ENCODE measurements at places on chromosomes 2 and 18.

- DNase-seq: no peak
These were observed 1057.8 kb upstream of the CDH2 start for GRCh38 chr18:29234751-29235150.

DNA sequence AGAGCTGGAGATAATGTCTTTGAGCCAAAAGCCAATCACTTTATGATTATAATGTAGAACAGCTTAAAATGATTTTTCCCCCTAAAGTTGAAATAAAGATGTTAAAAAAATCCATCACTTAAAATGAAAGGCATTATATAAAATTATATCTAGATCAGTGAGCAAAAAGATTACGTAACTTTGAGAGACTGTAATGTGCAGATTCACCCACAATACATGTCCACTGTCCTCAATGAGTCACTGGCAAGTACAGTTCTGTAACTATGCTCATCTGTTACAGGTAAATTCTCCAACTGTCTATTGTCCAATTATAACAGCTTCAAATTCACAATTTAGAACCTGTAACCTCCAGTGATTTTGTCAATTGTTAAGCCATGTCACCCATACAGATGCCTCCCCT lies 19.0 kb downstream of the FAM161A start:
- DNase-seq: no peak

- DNase-seq: no peak
These were observed 44.1 kb downstream of the NEDD4L start for GRCh38 chr18:58087928-58088690.

DNA sequence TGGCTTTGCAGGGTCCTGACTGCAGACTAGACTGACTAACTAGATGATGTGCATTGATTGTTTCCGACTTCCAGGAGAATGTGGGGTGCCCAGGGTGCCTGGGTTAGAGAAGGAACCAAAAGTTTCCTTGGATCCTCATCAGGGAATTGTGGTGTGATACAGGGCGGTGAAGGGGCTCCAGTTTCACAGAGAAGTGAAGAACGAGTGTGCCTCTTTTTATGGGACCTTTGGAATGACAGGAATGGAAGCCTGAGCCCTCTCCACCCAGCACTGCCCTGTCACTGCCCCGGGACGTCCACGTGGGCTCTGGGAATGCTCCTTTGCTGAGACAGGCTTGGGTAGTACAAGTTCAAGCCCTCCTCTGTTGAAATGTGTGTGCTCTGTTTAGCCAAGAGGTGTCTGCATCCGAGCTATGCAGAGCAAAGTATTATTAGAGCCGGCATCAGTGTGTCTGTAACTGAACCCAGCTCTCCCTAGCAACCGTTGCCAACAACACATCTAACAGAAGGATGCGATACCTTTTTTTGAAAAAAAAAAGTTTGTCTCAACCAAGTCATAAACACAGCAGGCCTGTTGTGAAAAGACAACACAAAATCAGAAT lies 183.6 kb downstream of the SMAD7 start:
- DNase-seq: no peak
